ENCODE measurements at places on chromosomes 6 and 20.
A peak's percentile ranks its signal among the peaks of the same experiment; 100 is the strongest.

DNA sequence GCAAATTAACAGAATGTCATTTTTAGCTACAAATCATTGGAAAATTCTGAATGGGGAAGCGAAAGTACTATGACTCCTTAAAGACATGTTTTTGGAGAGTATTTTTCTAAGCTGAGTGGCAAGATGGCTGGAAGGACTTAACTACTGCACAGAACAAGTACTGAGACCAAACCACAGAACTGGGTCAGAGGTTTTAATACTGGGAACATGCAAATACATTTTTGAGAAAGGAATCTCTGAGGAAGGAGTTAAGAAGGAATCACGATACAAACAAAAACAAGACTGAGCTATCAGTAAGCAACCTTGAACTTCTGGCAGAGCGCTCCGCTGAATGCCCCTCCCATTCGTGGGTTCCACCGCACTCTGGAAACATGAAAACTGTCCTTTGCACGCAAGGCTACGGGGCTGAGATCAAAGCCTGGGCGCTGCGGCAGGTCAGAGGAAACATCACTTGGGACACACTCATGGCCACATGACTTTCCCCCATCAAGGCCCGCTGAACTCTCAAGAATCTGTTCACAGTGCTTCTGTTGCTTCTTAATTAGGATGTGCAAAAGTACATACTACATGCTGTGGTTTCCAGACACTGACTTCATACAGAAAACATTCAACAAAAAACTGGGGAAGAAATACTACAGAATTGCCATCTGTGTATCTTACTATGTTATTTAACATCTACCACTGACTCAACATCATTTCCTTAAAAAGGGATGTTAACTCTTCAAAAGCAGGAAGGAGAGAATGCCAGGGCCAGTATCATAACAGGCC lies 27.8 kb downstream of the SLC23A2 start:
- DNase-seq, result peak; percentile 3

GRCh38 chr6:36958775-36959554 lies 4.4 kb downstream of the PI16 start:
- no peak for DNase-seq

DNA sequence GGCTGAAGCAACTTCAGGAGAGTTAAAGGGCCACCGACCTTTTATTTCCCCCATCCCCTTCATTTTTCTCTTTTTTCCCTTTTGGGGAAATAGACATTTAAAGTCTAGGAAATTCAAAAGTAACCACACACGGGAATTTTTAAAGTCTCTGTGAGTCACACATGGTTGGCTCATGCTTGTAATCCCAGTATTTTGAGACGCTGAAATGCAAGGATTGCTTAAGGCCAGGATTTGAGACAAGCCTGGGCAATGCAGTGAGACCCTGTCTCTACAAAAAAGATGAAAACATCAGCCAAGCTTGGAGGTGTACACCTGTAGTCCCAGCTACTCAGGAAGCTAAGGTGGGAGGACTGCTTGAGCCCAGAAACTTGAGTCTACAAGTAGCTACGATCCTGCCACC lies 34.2 kb downstream of the KATNA1 start:
- no peak for DNase-seq

DNA sequence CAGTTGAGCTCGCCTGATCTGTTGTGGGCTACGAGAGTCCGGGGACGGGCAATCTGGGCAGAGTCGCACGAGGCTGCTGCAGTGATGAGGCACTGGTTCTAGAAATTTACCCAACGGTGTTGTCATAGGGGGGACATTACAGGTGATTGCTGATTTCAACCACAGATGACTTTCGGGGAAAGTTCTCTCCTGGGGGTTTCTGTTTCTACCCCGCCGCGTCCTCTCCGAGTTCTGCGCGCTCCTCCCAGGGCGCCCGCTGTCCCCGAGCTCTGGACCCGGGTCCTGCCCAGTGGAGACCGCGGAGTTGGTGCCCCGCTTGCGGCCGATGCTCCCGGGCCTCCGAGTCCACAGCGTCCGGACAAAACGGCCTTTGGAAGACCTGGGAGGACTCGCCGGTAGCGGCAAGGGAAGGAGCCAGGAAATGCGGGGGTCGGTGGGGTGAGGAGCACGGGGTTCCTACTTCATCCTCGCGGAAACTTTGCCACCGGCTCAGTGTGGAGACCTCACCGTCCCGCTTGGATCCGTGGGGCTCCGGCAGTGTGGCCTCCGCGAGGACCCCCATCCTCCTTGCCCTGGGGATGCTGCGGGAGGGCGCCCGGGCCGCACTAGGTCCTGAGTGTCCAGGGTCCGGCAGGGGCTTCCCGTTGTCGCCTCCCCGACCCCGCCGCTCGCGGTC lies 12.3 kb upstream of the RAET1L start:
- DNase-seq, result no peak

DNA sequence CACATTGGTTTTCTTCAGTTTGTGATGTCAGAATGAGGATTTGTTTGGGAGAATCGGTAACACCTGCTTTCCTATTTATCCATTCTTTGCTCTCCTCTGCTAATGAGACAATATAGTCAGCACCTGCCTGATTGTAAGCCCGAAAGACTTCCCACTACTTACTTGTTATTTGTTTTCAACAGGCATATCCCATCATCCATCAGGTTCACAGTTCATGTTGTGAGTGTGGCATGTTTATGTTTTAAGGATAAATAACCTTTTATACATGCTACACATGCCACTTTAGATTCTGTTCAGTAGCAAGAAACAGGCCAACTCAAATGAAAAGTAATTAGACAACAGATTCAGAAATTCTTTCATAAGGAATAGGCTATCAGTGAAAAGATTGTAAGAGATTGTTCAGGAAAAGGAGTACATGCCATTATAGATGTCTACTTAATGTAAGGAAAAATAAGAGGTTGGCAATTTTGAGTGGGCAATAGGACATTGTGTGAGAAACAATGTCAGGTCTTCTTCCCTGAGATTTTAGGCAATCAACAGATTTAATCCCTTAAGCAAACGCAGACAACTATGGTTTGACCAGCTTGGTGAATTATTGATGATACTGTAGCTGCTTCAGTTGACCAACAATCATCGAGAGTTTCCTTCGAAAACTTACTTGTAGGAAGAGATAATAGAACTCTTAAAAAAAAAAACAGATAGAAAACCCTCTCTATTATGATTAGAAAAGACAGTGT lies 7.9 kb upstream of the GPRC6A start:
- no peak for DNase-seq

GRCh38 chr20:64115171-64115911 lies 8.0 kb upstream of the NPBWR2 start:
- no peak for DNase-seq

Measured in stimulated activated CD4-positive, alpha-beta T cell treated with anti-CD3 and anti-CD28 coated beads, Interleukin-15, amount 100 ng/mL, for 1 hour (primary cell).